ENCODE measurements at places on chromosomes 2 and 18. TPM values are rescaled to one million over a fixed set of nuclear protein-coding genes. Genes with fewer than 3 reads are reported as not detected.
A peak's percentile ranks its signal among the peaks of the same experiment; 100 is the strongest.

DNA sequence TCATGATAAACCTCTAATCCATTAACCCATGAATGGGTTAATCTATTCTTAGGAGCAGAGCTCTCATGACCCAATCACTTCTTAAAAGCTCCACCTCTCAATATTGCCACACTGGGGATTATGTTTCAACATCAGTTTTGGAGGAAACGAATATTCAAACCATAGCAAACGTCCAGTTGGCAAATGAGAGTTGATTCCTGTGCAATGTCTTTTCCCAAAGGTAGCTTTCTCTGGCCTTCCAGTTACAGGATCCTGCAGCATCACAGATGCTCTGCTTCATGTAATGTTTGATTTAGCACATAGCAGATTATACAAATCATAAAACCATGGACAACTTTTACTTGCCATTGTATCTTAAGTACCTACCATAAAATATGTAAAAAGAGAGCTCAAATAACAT lies 481.0 kb downstream of the TNS1 start:
- no peak for ATAC-seq

DNA sequence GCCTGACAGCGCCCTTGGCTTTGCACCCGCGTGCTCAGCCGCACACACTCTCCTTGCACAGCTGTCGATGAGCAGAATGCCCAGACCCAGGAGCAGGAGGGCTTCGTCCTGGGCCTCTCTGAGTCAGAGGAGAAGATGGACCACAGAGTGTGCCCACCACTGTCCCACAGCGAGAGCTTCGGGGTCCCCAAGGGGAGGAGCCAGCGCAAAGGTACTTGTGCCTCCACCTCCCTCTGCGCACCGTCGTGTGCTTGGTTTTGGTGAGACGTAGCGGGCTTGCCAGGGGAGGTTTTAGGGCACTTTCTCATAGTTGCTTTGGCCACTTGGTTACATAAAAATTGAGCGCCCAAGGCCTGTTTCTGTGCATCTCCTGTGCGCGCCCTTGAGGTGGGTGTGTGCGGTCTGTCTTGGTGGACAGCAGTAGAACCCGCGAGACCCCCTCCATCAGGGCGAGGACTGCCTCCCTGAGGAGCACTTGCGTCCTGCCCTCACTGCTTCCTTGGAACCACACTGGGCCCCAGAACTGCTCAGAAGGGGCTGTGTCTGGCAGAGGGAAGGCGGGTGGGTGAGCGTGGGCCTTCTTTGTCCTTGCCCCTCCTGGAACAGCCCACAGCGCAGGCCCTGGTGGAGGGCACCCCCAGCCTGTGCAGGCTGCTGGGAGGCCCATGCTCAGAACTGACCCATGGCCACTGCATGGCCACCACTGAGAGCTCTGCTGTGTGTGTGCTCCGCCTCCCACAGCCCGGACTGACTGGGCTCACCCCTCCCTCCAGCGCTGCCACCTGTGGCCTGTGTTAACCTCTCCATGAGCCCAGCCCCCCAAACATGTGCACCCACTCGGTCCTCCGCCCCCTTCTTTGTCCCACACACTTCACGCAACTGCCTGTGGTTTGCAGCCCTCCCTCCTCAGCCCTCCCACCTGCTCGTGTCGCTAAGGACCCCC lies 95.9 kb downstream of the DGKD start:
- ATAC-seq, result no peak

- no peak for ATAC-seq
Measured at GRCh38 chr2:2731101-2731815, 400.2 kb upstream of the MYT1L start.

DNA sequence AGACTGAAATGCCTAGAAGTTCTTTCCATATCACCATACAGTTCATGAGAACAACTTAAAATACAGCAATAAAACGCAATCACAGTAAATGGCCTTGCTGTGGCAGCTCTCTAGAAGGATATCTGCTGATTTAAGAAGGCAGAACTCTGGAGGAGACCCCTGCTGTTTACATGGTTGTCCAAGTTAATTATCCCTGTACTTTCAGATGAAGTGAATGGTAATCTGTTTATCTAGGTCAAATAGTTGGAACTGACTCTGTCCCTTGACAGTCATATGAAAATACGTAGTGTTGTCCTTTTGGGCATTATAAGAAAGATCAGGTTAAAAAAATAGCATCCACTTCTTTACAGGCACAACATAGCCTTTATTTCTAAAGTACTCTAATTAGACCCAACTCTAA lies 115.6 kb downstream of the COLEC12 start:
- no peak for ATAC-seq

DNA sequence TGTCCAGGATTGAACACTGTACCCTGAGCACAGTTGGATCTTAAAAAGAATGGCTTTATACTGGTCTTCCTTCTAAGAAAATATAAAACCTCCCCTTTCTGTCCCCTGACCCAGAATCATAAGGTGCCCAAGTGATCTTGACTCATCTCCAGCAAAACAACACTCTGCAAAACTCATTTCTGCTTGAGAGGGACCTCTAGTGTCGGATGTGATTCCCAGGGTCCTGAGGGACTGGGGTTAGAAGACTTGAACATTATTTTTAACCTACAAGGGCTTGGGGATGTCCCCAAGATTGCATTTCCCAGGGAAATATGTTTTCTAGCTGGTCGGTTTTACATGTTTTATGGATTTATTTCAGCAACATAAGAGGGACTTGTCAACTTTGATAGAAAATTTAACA lies 1318.5 kb upstream of the CELF4 start:
- ATAC-seq, result no peak

GRCh38 chr2:36326286-36326685 lies 29.3 kb upstream of the CRIM1 start:
- ATAC-seq, result no peak

DNA sequence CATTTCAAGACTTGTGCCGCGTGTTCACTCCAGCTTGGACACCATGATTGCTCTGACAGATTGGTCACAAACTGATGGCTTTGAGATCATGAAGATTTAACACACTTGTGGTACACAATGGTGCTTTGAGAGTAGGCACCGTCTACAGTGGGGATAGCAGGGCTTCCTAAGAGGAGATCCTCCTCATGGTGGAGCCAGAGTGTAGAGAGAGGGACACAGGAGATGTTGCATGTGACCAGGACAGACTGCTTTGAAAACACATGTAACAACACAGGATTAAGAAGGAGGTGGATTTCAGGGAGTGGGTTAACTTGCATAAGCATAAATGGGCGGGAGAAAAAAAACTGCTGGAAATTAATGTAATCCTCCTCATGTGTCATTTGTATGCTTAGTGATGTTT lies 95.7 kb upstream of the LINC00305 start:
- no peak for ATAC-seq

GRCh38 chr18:29644276-29644675 lies 1398.3 kb downstream of the DSC3 start:
- no peak for ATAC-seq

DNA sequence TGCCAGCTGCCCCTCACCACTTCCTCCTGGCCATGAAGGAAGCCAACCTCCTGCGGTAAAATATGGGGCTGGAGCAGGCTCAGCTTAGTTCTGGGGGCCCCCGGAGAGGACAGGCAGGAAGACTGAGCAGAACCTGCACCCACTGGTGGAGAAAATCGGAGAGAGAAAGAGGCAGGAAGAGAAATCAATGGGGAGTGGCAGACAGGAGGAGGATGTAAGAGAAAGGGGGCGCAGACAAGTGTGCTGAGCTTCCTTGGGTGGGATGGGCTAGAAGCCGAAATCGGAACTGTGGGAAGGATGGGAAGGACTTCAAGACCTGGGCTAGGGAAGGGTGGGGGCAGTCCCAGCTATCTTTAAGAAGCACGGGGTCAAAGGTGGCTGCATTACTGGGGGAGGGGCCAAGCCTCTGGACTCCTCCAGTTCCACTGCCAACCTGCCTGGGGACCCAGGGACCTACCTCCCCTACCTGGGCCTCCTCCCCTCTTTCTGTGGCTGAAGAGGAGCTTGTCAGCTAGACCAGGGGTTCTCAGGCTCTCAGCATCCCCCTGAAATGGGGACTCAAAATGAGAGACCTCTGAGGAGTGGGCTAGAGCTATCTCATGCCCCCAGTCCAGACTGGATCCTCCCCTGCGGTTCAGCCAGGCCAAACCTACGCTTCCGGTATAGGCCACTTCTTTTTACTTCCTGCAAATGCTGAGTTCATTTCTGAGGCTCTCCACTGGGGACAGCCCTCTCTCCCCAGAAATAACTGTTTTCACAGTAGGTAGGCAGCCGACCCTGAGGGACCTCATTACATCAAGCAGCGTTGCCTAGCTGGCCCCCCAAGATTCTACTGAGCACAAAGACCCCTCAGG lies 33.6 kb upstream of the B3GNT7 start:
- no peak for ATAC-seq

DNA sequence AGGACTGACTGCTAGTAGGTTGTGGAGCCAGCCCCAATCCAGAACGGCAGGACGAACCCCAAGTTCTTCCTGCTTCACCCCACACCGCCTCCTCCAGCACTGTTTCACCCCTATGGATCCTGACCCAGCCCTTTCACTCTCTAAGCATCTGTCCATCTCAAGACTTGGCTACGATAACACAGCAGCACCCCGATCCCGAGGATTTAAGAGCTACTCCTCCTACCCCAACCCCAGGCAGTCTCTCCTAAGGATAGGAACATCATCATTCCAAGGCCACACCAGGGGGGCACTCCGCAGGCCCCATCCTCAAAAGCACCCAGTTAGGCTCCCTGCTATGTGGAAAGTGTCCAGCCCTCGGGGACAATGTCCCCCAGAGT lies 645 bp downstream of the KCTD18 start:
- peak; percentile 44 for ATAC-seq

GRCh38 chr2:42849311-42849710 lies 56.9 kb upstream of the HAAO start:
- ATAC-seq, result no peak

DNA sequence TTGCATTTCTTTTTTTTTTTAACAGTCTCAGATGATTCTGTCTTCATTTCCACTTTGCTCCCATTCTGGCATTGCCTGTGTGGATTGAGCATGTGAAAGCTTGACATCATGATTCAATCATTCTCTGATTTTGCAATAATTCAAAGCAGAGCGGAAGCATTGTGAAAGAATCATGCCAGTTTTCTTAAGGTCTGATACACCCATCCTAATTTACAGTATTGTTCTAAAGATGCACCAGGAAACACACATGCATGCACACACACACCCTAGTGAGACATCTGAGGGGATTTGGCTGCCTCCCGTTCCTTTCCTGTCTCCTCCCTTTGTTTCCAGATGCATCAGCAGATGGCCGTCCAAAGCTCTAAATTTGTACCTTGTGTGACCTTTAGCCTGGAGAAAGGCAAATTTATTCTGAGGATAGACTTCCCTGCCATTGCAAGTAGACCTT lies 97.3 kb downstream of the FMNL2 start:
- peak; percentile 100 for ATAC-seq

- ATAC-seq, result no peak
Measured at GRCh38 chr2:71581026-71581425, 127.7 kb downstream of the DYSF start.

DNA sequence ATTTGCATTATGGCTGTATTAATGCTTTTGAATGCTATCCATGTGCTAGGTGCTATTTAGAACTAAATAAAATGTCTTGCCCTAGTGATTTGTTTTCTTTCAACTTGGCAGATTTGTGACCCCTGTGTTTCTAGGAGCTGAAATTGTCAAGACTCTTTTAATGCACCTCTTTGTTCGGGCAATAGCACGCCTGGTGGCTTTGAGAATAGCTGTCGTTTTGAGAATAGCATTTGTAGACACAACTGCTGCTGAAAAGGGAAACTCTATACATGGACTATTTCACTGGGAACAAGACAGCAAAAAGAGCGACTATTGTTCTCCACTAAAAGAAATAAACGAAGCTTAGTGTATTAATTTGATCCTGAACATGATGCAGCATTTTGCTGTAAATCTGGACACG lies 352.1 kb upstream of the ZNF521 start:
- no peak for ATAC-seq

GRCh38 chr2:222423632-222424275 lies 589 bp upstream of the SGPP2 start:
- peak; percentile 54 for ATAC-seq

GRCh38 chr2:63865159-63865799 lies 23.6 kb downstream of the UGP2 start:
- no peak for ATAC-seq

DNA sequence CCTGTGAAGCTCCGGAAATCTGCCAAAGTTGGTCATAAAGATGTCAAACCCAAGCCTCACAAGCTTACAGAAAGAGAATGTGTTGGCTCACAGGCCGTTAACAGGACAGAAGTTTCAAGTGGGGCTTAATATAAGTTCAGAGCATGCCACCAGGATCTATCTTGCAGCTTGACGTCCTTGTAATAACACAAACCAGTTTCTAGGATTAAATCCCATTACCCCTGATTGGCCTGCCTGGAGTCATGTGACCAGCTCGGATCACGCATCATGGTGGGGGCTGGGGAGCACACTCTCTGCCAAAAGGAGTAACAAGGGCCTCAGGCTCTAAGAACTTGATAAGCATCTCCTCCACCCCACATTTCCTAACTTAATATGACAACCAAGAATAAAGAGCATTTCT lies 38.9 kb upstream of the SCG2 start:
- peak; percentile 55 for ATAC-seq

DNA sequence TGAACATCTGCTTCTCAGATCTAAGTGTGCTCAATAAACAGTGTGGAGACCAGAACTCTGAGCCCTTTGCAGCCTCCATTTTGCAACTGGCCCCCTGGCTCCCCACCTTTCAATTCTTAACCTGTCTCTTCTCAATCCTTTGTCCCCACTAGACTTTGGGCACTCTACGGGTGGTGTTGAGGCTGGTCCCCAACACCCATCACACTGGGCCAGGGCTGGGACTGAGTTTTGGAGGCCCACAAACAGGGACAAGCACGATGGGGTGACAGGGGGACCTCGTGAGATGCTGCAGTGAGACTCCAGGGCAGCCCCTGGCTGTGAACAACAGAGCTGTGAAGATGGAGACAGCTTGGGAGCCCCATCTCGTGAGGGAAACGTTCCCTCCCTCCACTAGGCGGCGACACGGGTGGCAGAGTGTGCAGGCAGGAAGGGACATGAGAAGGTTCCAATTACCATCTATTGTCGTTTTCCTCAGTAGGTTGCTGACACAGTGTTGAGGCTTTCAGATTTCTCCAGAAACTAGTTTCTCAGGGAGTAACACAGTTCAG lies 1.2 kb downstream of the ANKMY1 start:
- no peak for ATAC-seq

DNA sequence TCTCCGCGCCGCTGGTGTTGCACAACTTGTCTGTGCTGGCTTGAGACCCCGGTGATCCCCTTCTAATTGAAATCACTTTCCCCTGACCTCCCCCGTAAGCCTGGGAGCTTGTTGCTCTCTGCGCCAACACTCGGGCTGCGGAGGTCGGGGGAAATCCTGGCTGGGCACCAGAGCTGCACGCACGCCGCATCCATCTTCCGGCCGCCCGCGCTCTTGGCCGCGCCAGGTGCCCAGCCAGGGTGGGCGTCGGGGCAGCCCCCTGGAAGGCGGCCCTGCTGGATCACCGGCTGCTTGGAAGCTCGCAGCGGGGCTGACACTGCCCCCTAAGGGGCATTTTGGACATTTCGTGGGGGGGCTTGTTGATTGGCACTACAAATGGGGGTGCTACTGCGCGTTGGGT lies 280.3 kb upstream of the SKOR2 start:
- ATAC-seq, result no peak

Gene POTEJ
- not detected for total RNA-seq

Gene GREB1
- 0.60 TPM for total RNA-seq

Gene LYPD6B
- total RNA-seq, result 3.2 TPM

Gene GPBAR1
- total RNA-seq, result not detected

Gene TUBA3E
- not detected for total RNA-seq

Gene DOK6
- total RNA-seq, result 0.04 TPM

Gene SYT4
- not detected for total RNA-seq

Gene KATNAL2
- total RNA-seq, result 1.1 TPM

Data from esophagus mucosa (tissue), 1 donor.